ENCODE measurements at places on chromosomes 5 and 9.

DNA sequence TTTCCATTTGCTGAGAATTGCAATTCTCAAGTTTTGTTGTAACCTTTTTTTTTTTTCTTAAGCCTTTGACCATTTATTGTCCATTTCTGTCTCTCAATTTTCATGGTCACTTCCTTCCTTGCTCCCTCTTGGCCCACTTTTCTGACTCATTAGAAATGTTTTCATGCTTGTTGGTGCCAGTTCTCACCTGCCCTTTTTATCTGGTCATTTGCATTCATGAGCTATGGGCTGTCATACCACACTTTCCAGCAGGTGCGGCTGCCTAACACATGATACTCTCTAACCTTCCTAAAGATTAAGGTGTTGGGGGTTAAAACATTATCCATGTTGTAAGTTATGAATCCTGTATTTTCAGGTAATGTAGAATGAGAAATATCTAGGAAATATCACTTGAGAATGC lies 150.5 kb upstream of the TLX3 start:
- H3K4me3 ChIP-seq, result no peak overlapping the region
- H3K36me3 ChIP-seq, result no peaks in the 10 kb centered on the region
- no peak overlapping the region for H3K27ac ChIP-seq
- no peaks in the 10 kb centered on the region for H3K4me1 ChIP-seq
- H3K27me3 ChIP-seq, result no peaks in the 10 kb centered on the region

GRCh38 chr9:94606646-94607422 lies 13.2 kb upstream of the FBP2 start:
- H3K27ac ChIP-seq, result no peak overlapping the region
- peaks cover 3% of the 10 kb centered on the region for H3K4me1 ChIP-seq
- H3K27me3 ChIP-seq, result no peaks in the 10 kb centered on the region
- no peak overlapping the region for H3K4me3 ChIP-seq
- H3K36me3 ChIP-seq, result no peaks in the 10 kb centered on the region
- DNase-seq, result no peak

DNA sequence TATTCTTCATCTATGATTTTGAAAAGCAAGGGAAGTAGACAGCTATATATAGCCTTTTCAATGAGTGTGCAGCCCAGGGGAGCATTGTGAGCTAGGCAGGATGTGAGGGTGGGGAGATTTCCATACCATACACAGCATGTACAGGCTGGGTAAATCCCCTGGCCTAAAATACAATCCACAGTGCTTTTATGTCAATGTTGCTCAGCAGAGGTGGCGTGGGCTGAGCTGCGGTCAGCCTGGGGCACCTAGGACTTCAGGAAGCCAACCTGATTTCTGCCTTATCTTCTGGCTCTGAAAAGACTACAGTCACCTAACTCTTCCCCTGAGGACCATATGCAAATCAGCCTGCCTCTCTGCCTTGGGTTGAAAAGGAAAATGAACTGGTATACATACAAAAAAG lies 6.3 kb upstream of the GARIN3 start:
- no peak overlapping the region for H3K27ac ChIP-seq
- no peak for DNase-seq
- H3K36me3 ChIP-seq, result no peaks in the 10 kb centered on the region
- no peaks in the 10 kb centered on the region for H3K27me3 ChIP-seq
- no peak overlapping the region for H3K4me3 ChIP-seq
- H3K4me1 ChIP-seq, result no peaks in the 10 kb centered on the region

GRCh38 chr9:126125992-126126409 lies 200.6 kb upstream of the MVB12B start:
- no peak overlapping the region for H3K4me3 ChIP-seq
- no peak overlapping the region for H3K27ac ChIP-seq
- H3K4me1 ChIP-seq, result peaks cover 6% of the 10 kb centered on the region
- H3K27me3 ChIP-seq, result no peaks in the 10 kb centered on the region
- no peaks in the 10 kb centered on the region for H3K36me3 ChIP-seq

DNA sequence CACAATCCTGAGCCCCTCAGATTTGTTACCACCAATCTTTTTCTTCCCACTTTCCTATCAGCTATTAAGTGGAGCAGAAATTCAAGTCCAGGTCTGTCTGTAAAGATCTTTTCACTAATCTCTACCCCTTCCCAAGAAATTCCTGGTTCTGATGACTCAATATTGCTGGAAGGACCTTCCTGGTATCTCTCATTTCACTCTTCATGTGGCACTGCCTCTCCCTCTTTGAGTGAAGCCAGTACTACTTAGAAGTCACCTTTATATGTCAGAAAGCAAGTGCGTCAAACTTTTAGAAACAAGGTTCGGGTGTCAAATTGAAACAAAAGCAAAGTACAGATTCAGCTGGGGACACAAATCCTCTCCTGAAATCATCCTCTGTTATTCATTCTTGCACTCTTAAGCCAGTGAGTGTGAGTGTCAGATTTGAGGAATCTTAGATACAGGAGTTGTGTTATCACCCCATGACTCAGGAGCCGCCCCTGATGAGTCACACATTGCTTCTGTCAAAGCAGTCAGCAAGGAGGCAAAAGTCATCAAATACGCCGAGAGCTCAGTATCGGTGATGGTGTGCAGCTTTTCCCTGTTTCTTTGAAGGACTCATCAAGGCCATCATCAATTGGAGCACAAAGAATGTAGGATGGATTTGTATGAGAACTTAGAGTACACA lies 313.0 kb downstream of the CETN3 start:
- H3K36me3 ChIP-seq, result no peaks in the 10 kb centered on the region
- no peak overlapping the region for H3K27ac ChIP-seq
- peak; percentile 47 for DNase-seq
- no peaks in the 10 kb centered on the region for H3K4me1 ChIP-seq
- no peaks in the 10 kb centered on the region for H3K27me3 ChIP-seq

- DNase-seq, result no peak
- peak overlapping the region; percentile 19 for H3K27ac ChIP-seq
- peaks cover 76% of the 10 kb centered on the region for H3K4me1 ChIP-seq
These were observed 3.4 kb downstream of the SNX18 start for GRCh38 chr5:54520940-54521339.

GRCh38 chr5:6576861-6577501 lies 55.9 kb downstream of the NSUN2 start:
- H3K27ac ChIP-seq, result no peak overlapping the region
- no peak overlapping the region for H3K4me3 ChIP-seq
- no peaks in the 10 kb centered on the region for H3K4me1 ChIP-seq
- no peaks in the 10 kb centered on the region for H3K36me3 ChIP-seq
- DNase-seq, result no peak

DNA sequence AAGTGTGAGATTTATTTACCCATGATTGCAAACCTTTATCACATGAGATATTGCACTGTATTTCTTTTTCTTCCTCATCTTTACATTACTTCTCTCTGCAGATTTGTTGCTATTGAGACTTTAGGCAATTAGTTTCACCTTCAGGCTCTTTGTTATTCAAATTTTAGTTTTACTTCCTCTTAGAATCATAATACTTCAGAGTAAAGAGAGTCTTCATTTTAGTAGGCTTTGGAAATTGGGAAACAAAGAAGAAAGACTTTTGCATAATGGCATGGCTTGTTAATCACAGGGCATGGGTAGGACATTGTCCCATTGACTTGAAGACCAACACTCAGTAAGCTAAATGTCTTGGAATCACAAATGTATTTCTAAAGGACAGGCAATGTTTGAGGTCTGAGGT lies 1.2 kb upstream of the PCDHGA5 start:
- no peaks in the 10 kb centered on the region for H3K36me3 ChIP-seq
- H3K27ac ChIP-seq, result no peak overlapping the region
- DNase-seq, result no peak
- H3K4me1 ChIP-seq, result no peaks in the 10 kb centered on the region
- H3K4me3 ChIP-seq, result no peak overlapping the region
- no peaks in the 10 kb centered on the region for H3K27me3 ChIP-seq

DNA sequence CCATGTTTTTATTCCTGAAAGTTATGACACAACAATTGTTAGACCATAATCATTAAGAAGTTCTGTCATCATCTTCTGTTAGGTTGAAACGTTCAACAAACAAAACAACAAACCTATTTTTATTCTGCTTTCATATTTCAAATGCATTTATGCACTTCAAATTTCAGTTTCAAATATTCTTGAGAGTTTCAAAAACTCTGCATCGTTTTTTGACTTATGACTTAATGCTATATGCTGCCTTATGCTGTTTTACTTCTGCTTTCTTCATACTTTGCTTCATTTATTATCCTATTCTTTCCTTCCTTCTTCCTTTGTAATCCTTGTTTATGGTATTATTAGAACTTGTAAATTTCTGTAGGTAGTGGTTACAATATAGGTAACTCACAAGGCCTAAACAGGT lies 95.0 kb downstream of the PCSK1 start:
- no peak overlapping the region for H3K27ac ChIP-seq
- no peaks in the 10 kb centered on the region for H3K27me3 ChIP-seq
- H3K4me3 ChIP-seq, result no peak overlapping the region

DNA sequence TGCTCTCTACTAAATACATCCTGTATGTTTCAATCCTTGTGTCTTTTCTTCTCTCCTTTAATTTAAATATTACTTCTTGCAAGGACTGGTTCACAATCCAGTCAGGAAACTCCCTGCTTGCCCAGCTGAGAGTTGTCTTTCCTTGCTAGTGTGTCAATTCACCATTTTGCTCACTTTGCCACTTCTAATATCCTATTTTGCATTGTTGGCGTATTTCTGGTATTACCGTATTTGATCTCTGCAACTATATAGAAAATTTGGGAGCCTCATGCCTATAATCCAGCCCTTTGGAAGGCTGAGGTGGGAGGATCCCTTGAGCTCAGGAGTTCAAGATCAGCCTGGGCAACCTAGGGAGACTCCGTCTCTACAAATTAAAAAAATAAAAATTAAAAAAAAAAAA lies 90.5 kb upstream of the TTC23L start:
- DNase-seq, result no peak
- H3K27ac ChIP-seq, result no peak overlapping the region
- no peaks in the 10 kb centered on the region for H3K27me3 ChIP-seq
- H3K4me1 ChIP-seq, result no peaks in the 10 kb centered on the region
- H3K4me3 ChIP-seq, result no peak overlapping the region

DNA sequence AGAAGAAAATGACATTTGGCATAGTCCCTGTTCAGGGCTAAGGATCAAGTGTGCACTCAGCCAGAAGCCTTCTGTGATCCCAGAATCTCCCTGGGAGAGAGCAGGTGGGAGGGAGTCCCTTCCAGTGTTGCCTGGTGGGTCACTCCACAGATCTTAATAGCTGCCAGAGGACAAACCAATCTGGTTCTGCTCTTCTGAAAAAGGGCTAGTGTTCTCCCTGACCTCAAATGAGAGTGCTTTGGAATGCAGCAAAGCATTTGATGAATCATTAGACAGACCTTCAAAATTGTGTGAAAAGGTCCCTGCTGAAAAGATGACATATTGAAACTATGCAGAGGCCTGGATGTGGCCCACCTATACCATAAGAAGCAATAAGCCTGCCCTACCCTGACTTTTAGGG lies 339.7 kb downstream of the TMEM232 start:
- H3K36me3 ChIP-seq, result no peaks in the 10 kb centered on the region
- no peak overlapping the region for H3K4me3 ChIP-seq
- DNase-seq, result no peak

- no peaks in the 10 kb centered on the region for H3K4me1 ChIP-seq
- no peak for DNase-seq
- no peak overlapping the region for H3K4me3 ChIP-seq
These were observed 50.2 kb downstream of the OTULIN start for GRCh38 chr5:14714706-14715105.

DNA sequence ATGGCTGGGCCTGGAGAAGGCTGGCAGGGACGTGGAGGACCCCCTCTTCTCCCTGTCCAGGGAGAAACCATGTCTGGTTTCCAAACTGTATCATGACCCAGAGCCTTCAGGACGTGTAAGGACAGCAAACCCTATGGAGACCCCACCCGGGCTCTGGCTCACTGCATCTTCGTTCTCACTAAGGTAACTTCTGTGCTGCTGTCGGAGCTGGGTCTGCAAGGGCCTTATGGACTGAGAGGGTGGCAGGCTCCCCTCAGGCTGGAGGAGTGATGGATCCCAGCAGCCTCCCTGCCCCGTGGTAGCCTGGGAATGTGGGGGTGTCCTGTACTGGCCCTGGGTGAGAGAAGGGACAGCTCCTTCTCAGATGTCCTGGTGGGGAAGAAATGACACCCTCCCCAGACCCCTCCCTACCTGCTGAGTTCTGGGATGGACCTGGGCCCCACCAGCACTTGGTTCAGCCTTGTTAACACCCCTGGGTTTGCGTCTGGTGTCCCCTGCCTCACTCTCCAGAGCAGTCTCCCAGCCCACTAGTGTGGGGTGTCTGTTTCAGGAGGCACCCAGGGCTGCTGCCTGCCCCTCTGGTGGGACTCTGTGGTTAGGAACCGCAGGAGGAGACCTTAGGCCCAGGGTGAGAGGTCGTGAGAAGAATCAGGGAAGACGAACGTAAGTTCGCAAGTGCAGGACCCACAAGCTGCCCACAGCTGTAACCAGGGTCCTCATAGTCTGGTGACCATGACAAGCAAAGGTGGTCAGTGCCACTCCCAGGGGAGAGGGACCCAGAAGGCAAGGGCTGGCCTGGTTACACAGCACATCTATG lies 6.6 kb downstream of the SPATA31E1 start:
- no peak overlapping the region for H3K4me3 ChIP-seq
- DNase-seq, result no peak
- no peaks in the 10 kb centered on the region for H3K36me3 ChIP-seq
- H3K27me3 ChIP-seq, result no peaks in the 10 kb centered on the region
- H3K4me1 ChIP-seq, result no peaks in the 10 kb centered on the region
- H3K27ac ChIP-seq, result no peak overlapping the region

- H3K4me3 ChIP-seq, result no peak overlapping the region
- no peak for DNase-seq
- no peak overlapping the region for H3K27ac ChIP-seq
- H3K4me1 ChIP-seq, result no peaks in the 10 kb centered on the region
These were observed 4.8 kb upstream of the DIAPH1 start for GRCh38 chr5:141623611-141624010.

DNA sequence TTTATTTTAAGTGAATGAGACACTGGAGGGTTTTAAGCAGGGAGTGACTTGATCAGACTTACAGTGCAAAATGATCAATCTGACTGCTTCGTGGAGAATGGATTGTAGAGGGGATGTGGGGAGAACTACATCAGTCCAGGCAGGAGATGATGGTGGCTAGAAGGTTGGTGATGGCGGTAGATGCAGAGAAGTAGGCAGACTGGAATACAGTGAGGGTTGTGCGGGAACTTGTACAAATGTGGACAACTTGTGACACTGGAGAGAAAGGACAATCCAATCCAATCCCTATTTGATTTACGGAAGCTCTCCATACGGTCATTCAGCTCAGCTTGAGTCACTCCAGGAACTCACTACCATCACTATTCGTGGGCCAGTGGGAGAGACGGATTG lies 593 bp downstream of the TIGD6 start:
- H3K4me3 ChIP-seq, result peak overlapping the region; percentile 52
- peaks cover 20% of the 10 kb centered on the region for H3K4me1 ChIP-seq
- H3K27ac ChIP-seq, result peak overlapping the region; percentile 99
- DNase-seq, result no peak
- no peaks in the 10 kb centered on the region for H3K27me3 ChIP-seq

DNA sequence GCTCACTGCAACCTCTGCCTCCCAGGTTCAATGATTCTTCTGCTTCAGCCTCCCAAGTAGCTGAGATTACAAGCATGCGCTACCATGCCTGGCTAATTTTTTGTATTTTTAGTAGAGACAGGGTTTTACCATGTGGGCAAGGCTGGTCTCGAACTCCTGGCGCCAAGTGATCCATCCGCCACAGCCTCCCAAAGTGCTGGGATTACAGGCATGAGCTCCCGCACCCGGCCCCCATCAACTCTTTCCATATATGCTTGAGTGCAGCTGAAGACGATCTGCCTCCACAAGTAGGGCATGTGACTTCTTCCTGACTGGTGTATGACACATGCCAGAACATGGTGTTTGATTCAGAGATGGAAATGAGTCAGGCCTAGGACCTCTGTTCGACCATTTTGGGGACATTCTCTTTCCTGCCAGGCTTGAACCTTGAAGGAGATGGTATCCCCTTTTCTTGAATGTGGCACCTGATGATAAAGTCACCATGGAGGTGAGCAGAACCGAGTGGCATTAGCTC lies 7.5 kb upstream of the CNOT6 start:
- H3K27ac ChIP-seq, result no peak overlapping the region
- no peak overlapping the region for H3K4me3 ChIP-seq
- H3K36me3 ChIP-seq, result no peaks in the 10 kb centered on the region
- no peak for DNase-seq
- H3K4me1 ChIP-seq, result peaks cover 7% of the 10 kb centered on the region
